PC-9 (cell line): ENCODE measurements at places on chromosomes 2 and 18. TPM values are rescaled to one million over a fixed set of nuclear protein-coding genes. Genes with fewer than 3 reads are reported as not detected.

DNA sequence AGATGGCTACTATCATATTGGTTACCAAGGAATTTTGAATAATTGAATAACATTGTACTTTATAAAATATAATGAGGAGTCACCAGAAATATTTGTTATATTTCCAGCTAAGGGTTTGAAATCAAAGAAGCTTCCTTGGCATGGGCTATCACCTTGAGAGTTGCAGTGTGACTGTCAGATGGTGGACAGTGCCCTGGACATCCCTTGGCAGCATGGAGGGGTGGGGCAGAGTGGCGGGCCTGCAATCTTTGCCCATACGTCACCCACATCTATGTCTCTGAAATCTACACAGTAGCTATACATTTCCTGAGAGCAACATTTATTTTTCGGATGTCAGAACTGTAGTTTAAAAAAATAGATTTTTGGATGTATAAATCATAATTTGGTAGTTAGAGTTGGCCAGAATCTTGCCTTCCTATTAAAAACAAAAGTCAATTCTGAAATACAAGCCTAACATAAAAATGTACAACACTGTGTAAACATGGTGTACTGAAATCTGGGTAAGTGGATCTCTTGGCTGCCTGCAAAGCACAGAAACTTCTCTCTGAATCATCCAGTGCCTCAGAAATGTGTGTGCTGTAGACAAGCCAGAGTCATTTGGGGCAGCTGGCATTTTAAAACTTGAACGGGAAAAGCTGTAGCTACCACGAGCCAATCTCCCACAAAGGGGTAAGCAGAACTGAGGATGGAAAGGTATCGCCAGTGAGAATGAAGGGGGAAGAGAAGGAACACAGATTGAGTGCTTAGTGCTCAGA lies 124.2 kb upstream of the ARHGAP28 start:
- no peak for DNase-seq

DNA sequence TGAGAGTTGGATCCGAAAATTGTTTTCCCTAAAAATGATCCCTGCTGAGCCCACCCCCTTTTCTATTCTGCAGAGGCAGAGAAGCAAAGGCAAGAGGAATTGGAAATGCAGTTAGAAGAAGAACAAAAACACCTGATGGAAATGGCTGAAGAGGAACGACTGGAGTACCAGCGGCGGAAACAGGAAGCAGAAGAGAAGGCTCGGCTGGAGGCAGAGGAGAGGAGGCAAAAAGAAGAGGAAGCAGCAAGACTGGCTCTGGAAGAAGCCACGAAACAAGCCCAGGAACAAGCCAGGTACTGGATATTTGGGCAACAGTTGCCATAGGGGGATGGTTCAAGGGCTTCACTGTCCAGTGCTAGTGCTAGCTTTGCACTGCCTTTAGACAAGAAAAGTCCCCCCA lies 41.7 kb downstream of the SUMO1 start:
- DNase-seq: no peak

- no peak for DNase-seq
Observed at GRCh38 chr2:48695991-48696390, 59.5 kb downstream of the LHCGR start.

The HOXD3 gene
- not detected in 2 replicates for total RNA-seq

- DNase-seq: no peak
Observed at GRCh38 chr18:77949355-77949973, 699.8 kb downstream of the GALR1 start.
